Tibial nerve (tissue), 4 donors: ENCODE measurements at places on chromosomes 11 and 22.

GRCh38 chr11:79437278-79437980, 3.4 kb downstream of the TENM4 start:
- DNase-seq: peak; percentile 43

- DNase-seq: no peak
Observed at GRCh38 chr22:30279046-30279788, 10.1 kb downstream of the CASTOR1 start.

- no peak for DNase-seq
Observed at GRCh38 chr22:40258501-40258915, 80.8 kb downstream of the TNRC6B start.

DNA sequence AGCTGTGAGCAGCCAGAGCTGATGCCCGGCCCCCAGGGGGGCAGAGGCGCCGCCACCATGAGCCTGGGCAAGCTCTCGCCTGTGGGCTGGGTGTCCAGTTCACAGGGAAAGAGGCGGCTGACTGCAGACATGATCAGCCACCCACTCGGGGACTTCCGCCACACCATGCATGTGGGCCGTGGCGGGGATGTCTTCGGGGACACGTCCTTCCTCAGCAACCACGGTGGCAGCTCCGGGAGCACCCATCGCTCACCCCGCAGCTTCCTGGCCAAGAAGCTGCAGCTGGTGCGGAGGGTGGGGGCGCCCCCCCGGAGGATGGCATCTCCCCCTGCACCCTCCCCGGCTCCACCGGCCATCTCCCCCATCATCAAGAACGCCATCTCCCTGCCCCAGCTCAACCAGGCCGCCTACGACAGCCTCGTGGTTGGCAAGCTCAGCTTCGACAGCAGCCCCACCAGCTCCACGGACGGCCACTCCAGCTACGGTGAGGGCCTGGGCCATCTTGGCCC, 6.1 kb downstream of the CDC42EP1 start:
- no peak for DNase-seq

GRCh38 chr11:20601221-20601914, 2.0 kb downstream of the SLC6A5 start:
- DNase-seq: no peak

DNA sequence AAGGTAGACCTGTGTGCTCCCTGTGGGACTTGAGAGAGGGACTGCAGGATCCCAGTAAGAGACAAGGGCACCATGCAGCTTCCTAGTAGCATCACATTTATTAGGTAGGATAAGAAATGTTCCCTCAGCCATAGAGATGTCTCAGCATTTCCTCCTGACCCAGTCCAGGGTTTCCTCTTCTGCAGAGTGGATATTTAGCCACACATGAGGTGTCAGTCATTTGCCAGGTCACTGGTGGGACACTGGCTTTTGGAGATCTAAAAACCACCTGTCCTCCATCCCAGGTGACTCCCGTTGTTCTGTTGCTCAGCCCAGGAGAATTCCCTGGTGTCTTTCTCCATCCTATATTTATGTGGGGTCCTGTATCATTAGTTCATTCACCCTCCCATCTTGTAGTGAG, 117.5 kb upstream of the NNMT start:
- no peak for DNase-seq

DNA sequence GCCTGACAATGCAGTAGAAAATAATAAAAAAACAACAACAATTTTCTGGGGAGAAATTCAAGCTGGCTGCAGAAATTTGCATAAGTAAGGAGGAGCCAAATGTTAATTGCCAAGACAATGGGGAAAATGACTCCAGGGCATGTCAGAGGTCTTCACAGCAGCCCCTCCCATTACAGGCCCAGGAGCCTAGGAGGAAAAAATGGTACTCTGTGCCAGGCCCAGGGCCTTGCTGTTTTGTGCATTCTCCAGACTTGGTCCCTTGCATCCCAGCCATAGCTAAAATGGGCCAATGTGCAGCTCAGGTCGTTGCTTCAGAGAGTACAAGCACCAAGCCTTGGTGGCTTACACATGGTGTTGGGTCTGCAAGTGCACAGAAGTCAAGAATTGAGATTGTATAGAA, 45.5 kb downstream of the MS4A2 start:
- no peak for DNase-seq

DNA sequence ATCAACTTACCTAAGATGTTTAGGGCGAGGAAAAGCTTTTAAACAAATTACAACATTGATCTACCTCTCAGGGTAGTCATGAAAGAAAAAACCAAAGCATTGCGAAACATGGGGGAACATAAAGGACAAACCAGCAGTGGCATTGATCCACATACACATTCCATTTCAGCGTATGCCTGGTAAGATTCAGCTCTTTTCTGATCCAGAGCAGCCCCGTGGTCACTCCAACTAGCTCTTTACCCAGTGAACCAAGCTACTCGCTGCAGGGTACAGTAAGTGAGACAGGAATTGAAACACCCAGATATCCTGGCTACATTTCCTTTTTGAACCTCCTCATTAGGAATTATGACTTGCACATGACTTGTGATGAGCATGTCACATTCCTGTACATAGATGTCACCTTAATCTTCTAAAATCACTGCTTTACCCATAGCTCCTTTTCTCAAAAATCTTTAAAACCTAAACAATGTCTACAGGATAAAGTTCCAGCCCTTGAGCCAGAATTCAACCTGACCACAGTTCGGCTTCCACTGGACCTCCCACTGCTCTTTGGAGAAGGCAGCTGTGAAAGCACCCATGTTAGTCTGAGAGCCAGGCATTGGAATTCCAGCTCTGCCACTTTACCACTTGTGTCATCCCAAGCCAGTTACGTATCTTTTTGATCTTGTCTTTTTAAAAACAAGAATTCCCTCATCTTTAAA, 42.9 kb upstream of the AKIP1 start:
- no peak for DNase-seq
